ENCODE measurements at places on chromosomes 12 and 14.

- no peak for DNase-seq
Observed at GRCh38 chr14:103743691-103744090, 28.1 kb downstream of the ZFYVE21 start.

DNA sequence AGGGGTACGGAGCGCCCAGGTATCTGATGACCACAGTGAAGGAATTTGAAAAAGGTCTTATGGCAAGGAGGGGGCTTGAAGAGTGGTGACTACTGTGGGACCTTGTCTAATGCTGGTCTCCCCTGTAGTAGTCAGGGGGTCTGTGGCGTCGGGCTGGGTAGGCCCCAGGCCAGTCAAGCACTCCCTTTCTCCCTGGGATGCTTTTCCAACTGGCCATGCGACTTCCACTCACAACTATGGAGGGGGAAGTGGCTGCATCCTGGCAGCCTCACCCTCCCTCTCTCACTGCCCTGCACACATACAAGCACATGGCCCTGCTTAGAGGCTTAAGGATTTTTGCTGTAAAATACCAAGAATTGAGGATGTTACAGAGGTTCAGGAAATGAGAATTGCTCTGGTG is 4.1 kb downstream of the TSPAN11 start:
- DNase-seq: no peak

- DNase-seq: no peak
Observed at GRCh38 chr14:80637756-80638619, 303.6 kb downstream of the CEP128 start.

- no peak for DNase-seq
Observed at GRCh38 chr14:88179716-88180115, 143.4 kb downstream of the KCNK10 start.

DNA sequence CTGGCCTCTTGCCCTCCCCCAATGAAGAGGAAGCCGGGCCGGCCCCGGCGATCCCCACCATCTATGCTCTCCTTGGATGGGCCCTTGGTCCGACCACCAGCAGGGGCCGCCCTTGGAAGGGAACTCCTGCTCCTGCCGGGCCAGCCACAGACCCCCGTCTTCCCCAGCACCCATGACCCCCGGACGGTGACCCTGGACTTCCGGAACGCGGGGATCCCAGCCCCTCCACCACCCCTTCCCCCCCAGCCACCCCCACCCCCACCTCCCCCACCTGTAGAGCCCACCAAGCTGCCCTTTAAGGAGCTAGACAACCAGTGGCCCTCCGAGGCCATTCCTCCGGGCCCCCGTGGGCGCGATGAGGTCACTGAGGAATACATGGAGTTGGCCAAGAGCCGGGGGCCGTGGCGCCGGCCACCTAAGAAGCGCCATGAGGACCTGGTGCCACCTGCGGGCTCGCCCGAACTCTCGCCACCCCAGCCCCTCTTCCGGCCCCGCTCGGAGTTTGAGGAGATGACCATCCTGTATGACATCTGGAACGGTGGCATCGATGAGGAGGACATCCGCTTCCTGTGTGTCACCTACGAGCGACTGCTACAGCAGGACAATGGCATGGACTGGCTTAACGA is 19.4 kb downstream of the SETD1B start:
- no peak for DNase-seq

DNA sequence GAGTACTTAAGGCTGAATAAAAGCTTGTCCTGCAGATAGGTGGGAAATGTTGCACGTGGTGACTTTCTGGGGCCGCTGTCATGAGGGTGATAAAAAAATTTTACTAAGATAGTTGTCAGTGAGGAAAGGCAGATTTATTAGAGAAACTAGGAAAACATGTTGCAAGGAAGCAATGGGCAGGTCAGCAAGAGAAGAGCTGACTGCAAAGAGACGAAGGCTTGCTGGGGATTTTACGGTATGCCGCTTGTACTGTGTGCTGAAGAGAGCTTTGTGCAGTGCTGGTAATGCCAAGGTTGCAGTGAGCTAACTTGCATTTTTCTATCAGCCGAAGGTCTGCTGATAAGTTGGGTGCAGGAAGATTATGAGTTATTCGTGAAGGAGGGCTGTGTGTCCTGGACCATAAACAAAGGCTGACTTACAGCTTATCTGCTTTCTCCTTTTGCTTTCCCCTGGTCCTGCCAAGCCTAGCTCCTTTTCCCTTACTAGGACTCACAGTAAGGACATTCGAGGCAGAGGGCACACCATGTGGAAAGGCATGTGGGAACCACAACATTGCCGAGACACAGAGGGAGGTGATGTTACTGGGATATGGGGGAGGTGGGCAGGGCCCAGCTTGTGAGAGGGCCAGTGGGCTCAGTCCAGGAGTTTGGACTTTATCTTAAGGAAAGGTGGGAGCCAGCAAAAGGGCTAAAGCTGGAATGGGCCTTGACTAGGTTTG is 7.4 kb upstream of the CCDC88C start:
- DNase-seq: no peak

DNA sequence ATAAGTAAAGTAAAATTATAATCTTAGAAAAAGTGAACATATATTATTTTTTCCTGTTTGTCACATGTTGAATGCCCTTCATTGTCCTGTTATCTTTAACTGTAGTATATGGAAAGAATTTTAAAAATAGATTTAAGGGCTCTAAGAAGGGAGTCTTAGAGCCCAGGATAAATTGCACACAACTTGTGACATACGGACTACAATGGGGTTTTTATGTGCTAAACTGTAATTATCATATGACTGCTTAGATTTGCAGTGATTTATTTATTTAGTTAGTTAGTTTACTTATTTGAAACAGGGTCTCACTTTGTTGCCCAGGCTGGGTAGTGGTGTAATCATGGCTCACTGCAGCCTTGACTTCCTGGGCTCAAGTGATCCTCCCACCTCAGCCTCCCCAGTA is 187.8 kb upstream of the HMGA2 start:
- no peak for DNase-seq
